Tibial artery (tissue), 4 donors: ENCODE measurements at places on chromosomes 5 and 9.

DNA sequence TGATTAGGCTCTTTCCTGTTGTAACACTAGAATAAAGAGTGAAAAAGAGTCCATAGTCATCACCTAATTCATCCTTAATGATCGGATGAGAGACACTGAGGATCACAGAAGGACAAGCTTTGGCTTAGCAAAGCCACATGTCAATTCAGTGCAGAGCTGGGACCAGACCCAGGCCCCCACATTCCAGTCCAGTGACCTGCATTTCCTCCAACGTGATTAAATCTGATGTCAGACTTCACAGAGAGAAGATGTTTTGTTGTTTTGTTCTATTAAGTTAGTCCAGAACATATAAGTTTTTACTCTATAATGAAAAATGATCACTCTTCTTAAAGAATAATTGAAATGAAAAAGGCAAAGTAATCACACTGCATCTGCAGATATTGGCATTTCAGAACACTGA, 377.9 kb upstream of the PAPPA start:
- DNase-seq, result no peak

DNA sequence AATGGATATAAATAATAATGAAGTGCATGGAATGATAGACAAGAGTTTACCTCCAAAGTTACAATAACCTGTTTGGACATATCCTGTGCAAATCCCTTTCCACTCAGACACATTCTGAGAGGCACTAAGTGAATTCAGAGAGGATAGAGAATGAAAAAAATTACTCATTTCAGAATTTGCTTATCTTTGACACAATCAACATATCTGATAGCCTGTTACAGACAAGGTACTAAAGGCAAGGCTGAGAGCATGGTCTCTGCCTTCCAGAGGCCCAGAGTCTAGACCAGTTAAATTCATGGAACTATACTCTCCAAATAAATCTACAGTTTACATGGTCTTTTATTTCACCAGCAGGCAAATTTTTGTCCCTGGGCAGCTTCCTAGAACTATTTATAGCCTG, 371.8 kb upstream of the PTGER4 start:
- no peak for DNase-seq

GRCh38 chr9:136628268-136628667, 34.4 kb upstream of the EGFL7 start:
- DNase-seq, result no peak

- DNase-seq, result peak; percentile 72
Observed at GRCh38 chr9:134371731-134372130, 45.5 kb downstream of the RXRA start.

GRCh38 chr5:122608222-122608621, 166.7 kb upstream of the SNX2 start:
- DNase-seq, result no peak

GRCh38 chr5:53405396-53405795, 75.0 kb upstream of the FST start:
- no peak for DNase-seq

DNA sequence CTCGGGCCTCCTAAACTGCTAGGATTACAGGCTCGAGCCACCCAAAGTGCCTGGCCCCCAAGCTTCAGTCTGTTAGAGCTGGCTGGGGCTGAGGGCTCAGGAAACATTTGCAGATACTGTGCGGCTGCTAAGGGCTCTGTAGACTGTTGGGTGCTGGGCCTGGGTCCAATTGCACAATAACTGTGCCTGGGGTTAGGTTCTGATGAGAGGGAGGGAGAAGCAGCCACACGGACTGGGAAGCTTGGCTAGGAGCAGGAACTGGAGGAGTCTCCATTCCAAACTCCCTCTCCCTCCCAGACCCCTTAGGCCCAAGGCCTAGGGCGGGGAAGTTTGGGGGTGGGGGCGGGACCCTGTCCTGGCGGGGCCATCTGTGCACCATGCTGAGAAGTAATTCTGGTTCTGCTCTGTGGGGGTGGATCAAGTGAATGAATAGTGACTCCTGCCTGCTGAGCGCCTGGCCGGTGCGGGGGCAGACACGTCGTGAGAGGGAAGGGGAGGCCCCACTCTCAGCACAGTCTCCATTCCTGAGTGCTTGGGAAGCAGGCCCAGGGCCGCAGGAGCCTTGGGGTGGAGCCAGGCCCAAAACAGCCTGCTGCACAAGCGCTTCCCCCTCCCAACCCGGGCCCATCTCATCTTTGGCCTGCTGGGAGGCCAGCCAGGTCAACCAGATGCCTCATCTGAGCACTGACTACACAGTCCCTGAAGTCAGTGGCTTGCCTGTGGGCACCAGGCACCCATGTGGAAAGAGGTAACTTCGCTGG, 1.5 kb downstream of the ASS1 start:
- peak; percentile 87 for DNase-seq

- no peak for DNase-seq
Observed at GRCh38 chr9:74554751-74555419, 57.8 kb downstream of the RORB start.

DNA sequence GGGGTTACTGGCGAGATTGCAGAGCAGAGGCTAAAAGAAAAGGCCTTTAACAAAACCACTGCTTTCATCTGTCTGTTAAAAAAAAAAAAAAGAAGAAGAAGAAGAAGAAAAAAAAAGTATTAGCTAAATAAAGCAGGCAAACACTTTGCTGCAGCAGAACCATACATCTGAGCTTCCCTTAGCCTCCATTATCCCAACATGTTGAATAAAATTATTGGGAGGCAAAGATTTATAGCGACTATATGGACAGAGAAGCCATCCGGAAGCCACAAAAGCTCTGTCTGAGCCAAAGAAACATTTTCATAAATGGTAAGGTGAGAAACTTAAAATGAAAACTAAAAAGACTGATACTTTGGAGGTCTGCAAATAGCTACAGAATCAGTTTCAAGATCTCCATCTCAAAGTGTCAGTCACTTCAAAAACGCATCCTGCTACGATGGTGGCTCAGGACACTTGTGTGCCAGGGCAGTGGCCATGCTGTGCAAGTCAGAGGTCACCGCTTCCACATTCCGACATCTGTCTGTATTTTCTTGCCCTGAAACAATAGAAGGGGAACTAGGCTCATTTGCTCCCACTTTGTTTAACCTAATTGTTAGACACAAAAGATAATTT, 9.6 kb downstream of the EFNA5 start:
- no peak for DNase-seq

DNA sequence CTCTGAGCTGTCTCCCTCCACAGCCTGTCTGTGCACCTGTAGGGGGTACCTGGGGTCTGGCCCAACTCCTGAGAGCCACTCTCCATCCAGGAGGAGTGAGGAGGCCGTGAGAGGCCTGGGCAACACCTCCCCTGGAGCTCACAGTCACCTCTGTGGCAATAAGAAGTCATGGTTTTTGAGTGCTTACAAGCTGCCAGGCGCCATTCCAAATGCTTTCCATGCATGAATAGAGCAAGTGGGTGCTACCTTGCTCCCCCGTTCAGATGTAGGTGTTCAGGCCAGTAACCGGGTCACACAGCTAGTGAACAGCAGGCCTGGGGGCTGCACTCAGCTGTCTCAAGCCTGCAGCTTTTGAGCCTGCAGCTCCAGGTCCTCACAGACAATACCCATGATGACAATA, 30.6 kb downstream of the CORO2A start:
- no peak for DNase-seq

- DNase-seq, result no peak
Observed at GRCh38 chr5:97745817-97746216, 562.8 kb upstream of the RIOK2 start.

DNA sequence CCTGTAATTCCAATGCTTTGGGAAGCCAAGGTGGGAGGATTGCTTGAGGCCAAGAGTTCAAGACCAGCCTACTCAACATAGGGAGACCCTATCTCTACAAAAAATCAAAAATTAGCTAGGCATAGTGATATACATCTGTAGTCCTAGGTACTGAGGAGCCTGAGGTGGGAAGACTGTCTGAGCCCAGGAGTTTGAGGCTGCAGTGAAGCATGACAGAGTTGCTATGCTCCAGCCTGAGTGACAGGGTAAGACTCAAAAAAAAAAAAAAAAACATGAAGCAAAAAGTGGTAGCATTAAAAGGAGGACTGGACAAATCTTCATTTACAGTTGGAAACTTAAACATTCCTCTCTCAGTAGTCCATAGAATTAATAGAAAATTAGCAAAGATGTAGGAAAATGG, 9.8 kb downstream of the CCNG1 start:
- no peak for DNase-seq

DNA sequence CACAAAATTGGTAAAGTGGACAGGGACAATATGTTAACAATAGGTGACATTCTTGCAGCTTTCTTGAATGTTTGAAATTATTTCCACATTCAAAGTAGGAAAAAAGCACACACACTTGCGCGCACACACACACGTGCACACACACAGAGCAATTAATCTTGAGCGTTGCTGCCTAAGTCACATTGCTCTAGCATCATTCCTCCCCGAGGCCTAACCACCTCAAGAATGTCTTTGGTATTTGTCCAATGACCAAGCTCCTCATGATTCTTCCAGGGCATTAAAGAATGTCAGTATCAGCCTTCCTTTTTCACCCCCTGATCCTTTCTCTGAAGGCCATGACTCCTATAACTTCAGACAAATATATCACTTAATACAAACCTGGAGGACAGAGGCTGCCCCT, 198.1 kb downstream of the NPR3 start:
- DNase-seq, result no peak

DNA sequence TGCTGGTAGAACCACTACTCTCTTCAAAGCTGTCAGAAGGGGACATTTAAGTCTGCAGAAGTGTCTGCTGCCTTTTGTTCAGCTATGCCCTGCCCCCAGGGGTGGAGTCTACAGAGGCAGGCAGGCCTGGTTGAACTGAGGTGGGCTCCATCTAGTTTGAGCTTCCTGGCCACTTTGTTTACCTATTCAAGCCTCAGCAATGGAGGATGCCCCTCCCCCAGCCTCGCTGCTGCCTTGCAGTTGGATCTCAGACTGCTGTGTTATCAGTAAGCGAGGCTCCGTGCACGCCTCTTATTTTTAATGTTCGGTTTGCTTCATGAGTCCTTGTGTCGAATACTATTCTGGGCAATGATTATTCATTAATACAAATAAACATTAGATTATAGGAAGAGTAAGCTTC, 3.1 kb upstream of the SLC27A6 start:
- DNase-seq, result no peak

- no peak for DNase-seq
Observed at GRCh38 chr9:38009990-38010389, 59.0 kb downstream of the SHB start.

DNA sequence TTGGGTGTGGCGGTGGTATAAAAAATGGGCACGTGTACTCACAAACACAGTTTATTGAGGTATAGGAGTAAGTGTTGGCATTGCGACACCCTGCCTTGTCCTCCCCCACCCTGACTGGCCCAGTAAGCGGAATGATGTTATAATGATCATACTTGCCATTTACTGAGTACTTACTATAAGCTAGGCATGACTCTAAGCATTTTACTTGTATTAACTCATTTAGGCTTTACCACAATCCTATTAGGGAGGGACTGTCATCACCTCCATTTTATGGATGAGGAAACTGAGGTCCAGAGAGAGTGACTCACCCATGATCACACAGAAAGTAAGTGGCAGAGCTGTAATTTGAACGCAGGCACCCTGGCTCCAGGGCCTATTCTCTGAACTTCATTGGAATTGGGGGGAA, 2.3 kb downstream of the SMIM3 start:
- no peak for DNase-seq

DNA sequence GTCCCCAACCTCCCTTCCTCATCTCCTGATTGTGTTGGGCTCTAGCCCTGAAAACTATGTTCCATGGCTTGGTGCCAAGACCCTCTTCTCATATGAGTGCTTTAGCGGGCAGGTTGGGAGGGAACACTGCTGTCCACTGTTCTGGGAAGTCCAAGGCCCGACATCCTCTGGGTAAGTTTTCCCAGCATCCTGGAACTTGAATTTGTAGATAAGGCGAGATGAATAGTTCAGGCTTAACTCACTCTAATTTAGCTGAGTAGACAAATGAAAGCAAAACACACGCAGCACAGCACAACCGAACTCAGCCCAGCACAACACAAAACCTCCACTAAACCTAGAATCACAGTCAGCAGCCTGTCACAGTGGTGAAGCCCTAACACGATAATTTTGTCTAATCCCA, 95.3 kb upstream of the SLC28A3 start:
- no peak for DNase-seq

GRCh38 chr5:142561029-142561428, 124.9 kb downstream of the FGF1 start:
- no peak for DNase-seq

DNA sequence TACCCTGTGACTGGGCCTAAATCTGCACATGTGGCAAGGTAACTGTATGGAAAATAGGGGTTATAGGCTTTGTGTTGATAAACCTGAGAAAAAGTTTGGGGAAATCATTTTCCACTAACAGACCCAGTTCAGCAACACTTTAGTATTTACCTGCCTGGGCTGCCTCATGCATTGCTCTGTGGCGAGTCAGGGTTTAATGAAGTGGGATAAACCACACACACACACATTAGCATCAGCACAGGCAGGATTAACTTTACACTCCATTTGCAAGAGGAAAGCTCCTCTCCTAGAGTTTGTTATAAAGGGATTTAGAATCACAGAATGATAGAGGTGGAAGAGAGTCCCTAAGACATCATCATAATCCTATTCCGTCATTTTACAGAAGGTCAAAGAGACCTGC, 20.0 kb upstream of the ZCCHC7 start:
- DNase-seq, result no peak

- no peak for DNase-seq
Observed at GRCh38 chr9:111833941-111834340, 39.2 kb upstream of the SHOC1 start.

DNA sequence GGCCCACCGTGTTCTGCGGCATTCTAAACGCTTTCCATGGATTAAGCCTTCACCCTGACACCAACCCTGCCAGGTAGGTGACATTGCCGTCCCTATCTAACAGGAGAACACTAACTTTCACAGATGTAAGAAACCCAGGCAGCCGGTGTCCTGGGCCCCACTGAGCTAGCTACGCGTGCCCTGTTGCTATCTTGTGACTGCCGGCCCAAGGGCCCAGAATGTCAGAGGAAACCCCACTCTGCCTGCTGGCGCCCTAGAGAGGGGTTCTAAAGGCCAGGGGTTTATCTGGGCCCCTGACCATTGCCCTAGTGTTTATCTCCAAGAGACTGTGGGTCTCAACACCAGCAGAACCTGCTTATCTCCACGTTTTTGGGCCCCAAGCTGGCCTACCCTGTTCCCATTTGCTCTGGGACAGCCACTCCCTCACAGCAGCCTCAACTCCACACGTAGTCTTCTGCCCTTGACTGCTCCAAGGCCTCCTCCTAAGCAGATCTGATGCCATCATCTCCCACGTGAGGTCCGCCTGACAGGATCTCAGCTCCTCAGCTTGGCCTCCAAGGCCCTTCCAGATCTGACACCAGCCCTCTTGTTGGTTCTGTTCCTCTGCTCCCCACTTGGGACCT, 18.1 kb upstream of the ZBTB34 start:
- peak; percentile 42 for DNase-seq
